Activated naive CD4-positive, alpha-beta T cell (primary cell): ENCODE measurements at places on chromosomes 6 and 20.

- DNase-seq, result no peak
Observed at GRCh38 chr6:31423550-31423949, 20.2 kb downstream of the MICA start.

- DNase-seq, result no peak
Observed at GRCh38 chr20:7924692-7925091, 15.6 kb downstream of the HAO1 start.

GRCh38 chr20:57025261-57025660 is 241.2 kb downstream of the BMP7 start:
- DNase-seq, result no peak

- no peak for DNase-seq
Observed at GRCh38 chr20:43842126-43843020, 72.3 kb upstream of the TOX2 start.

DNA sequence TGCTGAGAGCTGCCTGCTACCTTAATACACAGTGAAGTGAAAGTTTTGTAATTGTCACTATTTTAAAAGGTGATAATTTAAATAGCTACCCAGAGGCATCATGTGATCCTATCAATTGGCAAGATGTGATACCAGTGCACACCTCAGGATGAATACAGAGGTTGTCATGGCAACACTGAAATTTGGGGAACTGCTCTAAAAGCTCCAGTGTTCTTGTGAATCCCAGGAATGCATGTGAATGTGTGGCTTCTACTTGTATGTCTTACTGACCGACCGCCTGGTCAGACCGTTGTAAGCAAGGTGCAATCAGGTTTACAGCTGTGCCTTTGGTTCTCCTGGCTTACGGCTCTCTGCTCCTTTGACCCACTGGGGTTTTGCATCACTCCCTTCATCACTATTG is 146.3 kb upstream of the GJE1 start:
- no peak for DNase-seq

GRCh38 chr20:64080013-64080812 is at the start of gene OPRL1:
OPRL1 (plus strand) TSS chr20:64080082; CDS start chr20:64092721, 12,639 bp downstream.
- DNase-seq, result peak; percentile 39

- no peak for DNase-seq
Observed at GRCh38 chr6:57130661-57131177, 40.7 kb downstream of the ZNF451 start.

DNA sequence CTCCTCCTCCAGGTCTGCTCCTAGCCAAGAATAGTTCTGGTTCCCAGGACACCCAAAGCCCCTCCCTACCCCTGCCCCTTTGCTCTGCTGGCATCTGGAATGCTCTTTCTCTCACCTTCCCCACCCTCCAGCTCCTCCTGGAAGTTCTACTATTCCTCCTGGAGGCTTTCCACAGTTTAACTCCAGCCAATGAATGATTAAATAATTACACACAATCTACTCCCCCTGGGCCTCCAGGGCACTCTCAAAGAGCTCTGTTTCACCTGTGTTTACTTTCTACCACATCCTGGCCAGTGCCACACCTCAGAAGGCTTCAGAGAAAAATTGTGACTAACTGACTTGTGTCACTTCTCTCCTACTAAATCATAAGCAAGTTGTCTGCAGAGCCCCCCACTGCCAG is 36.2 kb downstream of the GCM1 start:
- DNase-seq, result no peak

DNA sequence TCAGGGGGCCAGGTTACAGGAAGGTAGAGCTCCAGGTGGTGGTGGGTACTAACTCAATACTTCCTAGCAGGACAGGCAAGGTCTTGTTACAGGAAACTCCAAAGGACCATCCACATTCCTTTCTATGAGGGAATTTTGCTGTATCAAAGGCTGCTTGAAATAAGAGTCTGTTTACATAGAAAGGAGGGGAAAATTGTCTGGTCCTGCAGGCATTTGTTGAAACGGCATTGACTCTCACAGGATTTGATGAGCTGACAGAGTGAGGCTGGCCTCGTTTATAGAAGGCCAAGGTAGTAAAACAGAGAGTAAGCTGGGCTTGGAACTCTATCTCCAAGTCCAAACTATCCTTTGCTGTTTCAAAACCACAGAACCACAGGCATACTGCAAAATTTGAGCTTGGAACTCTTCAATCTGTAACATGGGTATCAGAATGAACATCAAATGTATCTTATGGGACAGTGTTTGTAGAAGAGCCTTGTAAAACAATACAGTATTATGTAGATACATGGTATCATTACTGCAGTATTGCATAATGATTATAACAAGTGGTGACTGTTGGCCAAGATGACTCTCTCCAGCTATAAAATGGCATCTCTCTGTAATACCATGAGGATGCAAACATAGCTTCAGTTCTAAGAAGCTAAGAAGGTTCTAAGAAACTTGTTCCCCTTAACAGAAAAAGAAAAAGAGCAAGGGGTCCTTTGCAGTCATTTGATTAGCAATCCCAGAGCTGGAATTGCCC is 61.5 kb downstream of the TRAM2 start:
- no peak for DNase-seq

GRCh38 chr6:165081944-165082532 is 227.4 kb downstream of the C6orf118 start:
- no peak for DNase-seq

- peak; percentile 40 for DNase-seq
Observed at GRCh38 chr6:31901415-31901952, 402 bp downstream of the ZBTB12 start.
